DMS53 (cell line): ENCODE measurements at places on chromosomes 11 and 22.

DNA sequence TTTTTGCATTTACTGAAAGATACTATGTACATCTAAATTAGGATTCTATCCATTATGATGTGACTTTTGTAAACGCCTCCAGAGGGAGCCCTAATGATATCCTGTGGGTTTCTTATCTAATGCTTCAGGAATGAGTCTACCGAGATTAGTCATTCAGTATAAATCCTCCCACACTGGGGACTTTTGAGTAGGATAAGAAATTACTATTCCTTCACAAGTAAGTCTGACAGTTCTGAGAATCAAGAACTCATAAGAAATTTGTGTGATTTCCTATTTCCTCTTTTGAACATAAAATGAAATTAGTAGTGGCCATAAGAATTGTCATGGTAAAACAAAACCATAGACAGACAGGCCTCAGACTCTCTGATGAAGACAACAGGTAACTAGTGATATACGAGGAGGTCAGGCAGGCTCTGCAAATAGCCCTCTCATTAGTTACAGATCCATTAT, 10.0 kb upstream of the OR5M1 start:
- DNase-seq, result peak; percentile 74

DNA sequence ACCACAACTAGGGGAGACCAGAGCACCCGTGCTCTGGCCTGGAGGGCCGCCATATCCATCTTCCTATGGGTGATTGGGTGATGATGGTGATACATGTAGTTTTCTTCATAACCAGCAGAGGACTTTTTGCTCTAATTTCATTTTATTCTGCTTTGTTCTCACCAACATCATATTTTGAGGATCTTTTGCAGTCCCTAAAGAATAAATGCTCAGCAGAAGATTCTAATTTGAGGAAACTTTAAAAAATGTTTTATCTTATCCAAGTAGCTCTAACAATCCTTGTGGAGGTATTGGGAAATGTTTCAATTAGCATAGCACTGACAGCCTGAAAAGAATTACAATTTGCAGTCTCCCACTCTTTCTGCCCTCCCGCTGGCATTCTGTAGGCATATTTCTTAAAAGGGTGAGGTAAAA, 544.0 kb downstream of the NTM start:
- peak; percentile 39 for DNase-seq

DNA sequence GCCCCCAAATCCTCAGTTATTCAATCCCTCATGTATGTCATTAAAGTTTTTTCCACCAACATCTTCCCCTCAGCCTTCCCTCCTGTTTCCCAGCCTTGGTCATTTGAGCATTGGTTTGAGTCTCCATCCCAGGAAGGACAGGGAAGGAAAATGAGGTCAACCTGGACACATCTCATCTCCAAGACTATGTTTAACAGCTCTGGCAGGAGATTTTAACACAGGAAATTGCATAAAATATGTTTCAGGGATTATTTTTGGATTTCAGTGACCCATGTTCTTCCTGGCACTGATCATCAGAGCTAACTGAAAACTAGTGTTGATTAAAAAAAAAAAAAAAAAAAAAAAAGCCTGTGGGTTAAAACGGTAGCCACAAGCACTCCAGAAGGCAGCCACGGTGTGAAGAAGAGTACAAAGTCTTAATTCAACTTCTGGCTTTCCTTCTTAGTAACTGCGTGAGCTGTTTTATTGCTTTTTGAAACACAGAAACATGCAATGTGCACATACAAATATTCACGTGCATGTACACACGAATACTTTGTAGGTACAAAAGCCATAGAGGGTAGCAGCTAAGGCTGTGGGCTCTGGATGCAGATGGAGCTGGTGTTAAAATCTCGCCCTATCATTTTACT, 164.4 kb upstream of the DDI1 start:
- DNase-seq, result no peak

GRCh38 chr11:3221408-3222002, 2.9 kb upstream of the MRGPRG start:
- no peak for DNase-seq

DNA sequence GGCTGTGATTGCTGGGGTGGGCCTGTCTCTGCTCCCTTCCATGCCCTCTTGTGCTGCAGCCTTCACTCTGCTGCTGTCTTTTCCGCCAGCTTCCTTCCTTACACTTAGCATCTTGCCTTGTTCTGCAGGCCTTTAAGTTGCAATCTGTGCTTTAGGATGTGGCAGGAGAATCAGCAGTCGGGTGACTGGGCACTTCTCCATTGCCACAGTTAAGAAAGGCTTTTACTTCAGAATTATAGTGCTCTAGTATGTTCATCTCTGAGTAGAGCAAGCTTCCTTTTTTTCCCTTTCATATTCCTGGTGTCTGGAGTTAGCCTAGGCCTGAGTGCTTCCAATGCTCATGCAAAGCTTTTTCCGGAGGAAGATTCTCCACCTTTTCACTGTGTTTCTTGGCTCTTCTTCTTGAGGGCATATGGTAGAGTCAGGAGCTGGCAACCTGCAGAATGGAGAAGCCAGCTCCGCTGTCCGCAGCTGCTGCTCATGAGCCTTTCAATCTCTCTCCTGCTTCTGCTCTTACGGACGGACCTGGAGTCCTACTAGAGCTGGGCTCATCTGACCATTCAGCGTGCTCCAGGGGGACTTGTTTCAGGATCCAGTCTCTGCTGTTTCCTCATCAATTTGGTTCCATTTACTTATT, 20.2 kb downstream of the PPP6R2 start:
- no peak for DNase-seq

DNA sequence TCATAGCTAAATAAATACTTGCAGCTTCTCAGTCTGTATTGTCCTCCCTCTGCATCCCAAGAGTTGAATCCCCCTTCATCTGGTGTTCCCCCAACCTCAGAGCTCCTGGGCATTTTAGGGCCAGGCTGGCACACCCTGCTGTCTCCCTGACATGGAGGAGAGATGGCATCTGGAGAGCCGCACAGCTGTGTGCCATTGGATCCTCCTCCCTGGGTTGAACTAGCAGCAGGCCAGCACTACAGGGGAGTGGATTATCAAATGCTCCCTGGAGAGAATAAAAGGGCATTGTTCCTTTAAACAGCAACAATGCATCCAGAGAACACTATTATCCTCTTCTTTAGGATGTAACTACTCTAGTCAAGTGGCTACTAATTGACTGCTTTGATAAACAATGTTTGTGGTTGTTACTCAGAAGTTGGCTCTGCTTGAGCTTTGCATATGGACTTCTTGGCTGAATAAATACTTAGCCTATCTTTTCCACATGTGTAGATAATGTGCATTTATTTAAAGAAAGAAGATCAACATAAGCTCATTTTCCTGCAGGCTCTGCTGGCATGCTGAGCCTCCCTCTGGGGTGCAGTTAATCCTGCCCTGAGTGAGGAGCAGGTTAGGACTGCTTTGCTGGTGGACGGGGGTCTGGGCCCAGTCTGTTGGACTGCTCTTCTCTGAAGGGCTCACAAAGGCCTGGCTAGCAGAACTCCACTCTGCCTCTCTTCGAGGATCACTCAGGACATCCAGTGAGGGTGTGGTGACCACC, 897.2 kb downstream of the TBC1D22A start:
- no peak for DNase-seq

DNA sequence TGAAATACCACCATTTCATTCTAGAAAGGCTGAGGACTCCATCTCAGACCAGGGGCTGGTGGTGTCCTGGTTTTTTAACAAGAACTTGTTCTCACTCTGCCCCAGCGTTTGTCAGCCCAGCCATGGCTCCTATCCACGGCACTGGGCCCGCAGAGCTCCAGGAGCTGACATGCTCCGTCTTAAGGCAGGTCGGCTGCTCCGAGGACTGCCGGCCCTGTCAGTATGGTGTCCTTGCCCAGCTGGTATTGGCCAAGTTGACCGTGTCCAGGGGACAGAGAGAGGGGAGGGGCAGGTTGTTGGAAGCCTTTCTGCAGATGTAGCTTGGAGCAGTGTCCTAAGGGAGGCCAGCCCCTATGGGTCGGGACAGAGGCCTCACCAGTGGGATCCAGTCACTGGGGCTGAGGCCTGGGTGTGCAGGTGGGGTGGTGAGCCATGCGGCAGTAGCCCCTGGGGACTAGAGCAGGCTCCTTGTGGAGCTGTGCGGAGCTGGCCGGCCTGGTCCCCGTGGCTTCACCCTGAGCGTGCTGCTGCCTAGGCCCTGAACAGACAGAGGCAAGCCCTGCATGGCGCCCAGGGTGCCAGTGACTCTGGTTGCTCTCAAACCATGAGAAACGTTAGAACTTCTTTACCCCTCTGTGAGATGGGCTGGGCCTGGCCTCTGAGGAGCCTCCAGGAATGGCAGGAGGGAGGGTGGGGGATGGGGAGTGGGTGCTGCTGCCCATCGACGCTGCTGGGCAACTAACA, 39.9 kb upstream of the KCNQ1OT1 start:
- no peak for DNase-seq

DNA sequence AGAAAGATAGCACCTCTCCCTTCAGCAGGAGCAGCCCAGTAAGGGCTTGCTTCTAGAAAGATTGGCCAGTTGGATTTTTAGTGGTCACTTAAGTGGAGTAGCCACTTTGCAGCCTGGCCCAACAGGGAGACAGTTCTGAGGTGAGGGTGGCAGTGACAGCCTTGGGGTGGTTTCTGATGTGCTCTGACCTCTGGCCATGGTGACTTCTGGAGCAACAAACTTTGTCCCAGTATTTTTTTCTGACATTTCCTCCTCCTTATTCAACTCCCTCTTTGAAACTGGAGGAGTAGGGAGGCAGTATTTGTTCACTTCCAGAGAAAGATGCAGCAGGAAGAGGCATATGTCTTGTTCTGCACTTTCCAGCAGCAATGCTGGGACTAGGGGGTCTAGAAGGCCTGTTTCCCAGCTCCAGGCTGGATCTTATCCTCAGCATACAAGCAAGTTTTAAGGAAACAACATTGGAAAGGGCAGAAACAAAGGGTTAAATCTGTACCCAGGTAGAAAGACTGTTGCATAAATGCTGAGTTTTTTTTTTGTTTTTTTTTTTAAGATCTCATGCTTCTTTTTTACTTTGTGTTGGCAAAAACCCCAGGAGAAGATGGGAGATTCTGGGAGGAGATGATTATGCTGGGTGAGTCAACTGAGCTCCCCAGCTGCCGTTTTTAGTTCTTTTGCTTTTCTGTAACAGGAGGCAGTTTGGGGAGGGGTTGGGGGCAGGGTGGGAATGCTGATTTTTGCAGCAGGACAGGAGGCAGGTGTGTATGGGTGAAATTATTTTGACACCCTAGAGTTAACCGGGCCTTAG, 37.2 kb downstream of the RCOR2 start:
- no peak for DNase-seq

DNA sequence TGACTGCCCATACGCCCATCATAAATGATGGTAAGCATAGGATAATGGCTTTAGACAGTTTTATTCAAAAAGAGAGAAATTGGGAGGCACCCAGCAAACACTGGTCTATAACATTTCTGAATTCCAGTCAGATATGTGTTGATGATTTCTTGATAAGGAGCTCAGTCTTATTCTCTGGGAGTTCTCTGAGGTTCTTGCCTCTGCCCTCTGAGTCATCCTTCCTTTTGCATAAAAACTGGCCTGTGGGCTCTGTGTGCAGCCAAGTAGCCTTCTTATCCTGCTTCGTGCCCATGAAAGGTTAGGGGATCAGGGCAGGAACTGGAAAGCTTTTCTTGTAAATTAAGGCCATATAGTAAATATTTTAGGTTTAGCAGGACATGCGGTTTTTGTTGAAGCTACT, 48.9 kb downstream of the FAR1 start:
- DNase-seq, result no peak

- peak; percentile 89 for DNase-seq
Measured at GRCh38 chr11:14907411-14908213, 15.6 kb upstream of the CYP2R1 start.

DNA sequence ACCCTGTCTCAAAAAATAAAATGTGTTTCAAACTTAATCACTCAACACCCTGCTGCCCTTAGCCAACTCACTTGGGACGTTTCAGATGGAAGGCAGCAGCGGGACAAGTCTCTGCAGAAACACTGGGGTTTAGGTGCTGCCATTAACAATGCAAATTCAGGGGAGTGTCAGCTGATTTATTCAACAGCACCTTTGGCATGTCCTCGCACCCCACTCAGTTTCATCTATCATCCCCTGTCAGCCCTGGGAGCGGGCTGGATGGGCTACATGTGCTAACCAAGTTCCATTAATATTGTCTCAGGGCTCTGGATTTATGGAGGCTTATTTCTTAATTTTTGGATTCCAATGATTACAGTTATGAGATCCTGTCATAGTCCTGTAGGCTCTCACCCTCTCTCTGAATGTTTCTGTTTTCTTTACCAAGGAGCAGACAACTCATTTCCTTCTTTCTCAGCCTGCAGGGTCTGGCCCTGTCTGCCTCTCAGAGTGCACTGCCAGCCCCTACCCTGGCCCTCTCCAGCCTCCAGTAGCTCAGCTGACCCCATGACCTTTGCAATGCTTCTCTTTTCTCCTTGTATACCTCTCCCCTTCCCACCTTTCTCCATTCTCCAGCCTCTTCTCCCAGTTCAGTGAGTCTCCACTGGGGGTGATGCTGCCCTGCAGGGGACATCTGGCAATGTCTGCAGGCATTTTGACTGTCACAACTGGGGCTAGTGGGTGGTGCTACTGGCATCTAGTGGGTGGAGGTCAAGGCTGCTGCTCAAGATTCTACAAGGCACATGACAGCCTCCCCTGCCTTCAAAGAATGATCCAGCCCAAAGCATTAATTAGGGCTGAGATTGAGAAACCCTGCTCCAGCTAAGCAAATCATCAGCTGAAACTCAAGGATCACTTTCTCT, 79.0 kb downstream of the APIP start:
- peak; percentile 34 for DNase-seq

DNA sequence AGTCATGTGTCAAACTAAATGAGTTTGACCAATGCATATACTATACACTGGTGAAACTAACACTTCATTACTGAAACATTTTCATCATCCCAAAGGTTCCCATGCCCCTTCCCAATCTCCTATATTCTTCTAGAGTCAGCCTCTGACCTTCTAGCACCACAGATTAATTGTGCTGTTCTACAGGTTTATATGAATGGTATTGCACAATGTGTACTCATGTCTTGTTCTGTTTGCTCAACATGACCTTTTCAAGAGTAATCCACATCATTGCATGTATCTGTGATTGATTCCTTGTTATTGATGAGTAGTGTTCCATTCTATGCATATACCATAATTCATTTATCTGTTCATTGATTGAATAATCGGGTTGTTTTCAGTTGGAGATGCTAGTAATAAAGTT, 7.5 kb upstream of the OR8G1 start:
- DNase-seq, result peak; percentile 75

DNA sequence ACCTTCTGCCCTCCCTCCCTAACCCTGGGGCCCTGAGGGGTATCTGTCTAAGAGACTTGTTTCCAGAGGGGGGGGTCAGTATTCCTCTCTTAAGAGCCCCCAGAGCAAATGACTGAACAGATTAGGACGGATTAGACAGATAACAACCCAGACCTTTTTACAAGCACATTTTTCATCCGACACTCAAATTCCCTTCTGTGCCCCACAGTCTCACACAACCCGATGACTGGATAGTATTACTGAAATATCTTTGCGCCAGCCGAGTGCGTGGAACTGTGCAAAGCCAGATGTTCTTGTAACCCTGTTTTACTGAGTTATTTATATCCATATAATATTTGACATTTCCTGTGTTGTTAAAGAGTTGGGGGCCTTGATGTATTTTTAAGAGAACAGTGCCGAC, 30.9 kb upstream of the FLI1 start:
- no peak for DNase-seq

DNA sequence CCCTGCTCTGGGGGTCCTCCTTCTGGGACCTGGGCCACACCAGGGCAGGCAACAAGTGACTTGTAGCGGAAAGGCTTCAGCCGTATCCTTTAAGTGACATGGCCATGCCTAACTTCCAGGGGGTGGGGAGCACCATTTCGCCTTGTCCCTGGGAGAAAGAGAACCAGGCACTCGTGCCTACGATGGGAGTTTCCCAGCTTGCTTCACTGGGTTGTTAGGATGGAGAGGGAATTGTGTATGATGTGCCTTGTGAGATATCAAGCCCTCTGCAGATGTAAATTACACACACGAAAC, 151.4 kb downstream of the CACNA1I start:
- DNase-seq, result no peak

- DNase-seq, result no peak
Measured at GRCh38 chr11:134228625-134229024, 4.2 kb downstream of the VPS26B start.
